Glomerular endothelial cell (primary cell): ENCODE measurements at places on chromosomes 6 and 20. TPM values are rescaled to one million over a fixed set of nuclear protein-coding genes. Genes with fewer than 3 reads are reported as not detected.

ENPP1 gene
- total RNA-seq, result 0.53 and 1.2 TPM in 2 replicates

PACSIN1 gene
- not detected in 2 replicates for total RNA-seq

- DNase-seq, result no peak
Measured at GRCh38 chr6:52641826-52642225, 29.1 kb upstream of the TMEM14A start.

DNA sequence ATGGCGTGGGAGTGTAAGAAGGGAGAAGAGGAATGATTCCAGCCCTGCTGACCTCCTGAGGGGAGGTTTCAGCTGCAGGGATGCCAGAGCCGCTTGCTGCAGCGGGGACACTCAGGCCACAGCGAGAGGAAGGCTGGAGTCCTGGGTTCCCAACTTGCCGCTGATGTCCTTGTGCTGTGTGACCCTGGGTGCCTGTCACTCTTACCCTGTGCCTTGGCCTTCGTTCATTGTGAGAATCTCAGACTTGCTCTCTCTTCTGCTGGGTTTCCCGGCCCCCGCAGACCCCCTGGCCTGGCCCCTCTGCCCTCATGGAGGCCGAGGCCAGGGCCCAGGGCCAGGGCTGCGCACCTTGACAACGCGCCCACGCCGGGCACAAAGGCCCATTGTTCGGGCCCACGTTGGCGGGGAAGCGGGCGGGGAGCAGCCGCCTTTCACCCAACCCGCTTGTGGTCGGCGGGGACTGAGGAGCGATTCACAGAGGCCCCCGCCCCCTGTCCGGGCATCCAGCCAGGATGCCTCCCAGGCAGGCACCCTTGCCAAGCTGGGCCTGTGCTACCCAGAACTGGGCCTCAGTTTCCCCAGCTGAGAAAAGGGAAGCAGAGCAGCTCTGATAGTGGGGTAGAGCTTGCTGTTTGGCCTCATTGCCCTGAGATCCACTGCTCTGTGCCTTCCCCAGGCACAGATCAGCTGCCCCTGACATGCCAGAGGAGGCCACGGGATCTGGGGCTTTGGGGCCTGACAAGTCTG, 52.4 kb downstream of the CEBPB start:
- DNase-seq, result no peak

DNA sequence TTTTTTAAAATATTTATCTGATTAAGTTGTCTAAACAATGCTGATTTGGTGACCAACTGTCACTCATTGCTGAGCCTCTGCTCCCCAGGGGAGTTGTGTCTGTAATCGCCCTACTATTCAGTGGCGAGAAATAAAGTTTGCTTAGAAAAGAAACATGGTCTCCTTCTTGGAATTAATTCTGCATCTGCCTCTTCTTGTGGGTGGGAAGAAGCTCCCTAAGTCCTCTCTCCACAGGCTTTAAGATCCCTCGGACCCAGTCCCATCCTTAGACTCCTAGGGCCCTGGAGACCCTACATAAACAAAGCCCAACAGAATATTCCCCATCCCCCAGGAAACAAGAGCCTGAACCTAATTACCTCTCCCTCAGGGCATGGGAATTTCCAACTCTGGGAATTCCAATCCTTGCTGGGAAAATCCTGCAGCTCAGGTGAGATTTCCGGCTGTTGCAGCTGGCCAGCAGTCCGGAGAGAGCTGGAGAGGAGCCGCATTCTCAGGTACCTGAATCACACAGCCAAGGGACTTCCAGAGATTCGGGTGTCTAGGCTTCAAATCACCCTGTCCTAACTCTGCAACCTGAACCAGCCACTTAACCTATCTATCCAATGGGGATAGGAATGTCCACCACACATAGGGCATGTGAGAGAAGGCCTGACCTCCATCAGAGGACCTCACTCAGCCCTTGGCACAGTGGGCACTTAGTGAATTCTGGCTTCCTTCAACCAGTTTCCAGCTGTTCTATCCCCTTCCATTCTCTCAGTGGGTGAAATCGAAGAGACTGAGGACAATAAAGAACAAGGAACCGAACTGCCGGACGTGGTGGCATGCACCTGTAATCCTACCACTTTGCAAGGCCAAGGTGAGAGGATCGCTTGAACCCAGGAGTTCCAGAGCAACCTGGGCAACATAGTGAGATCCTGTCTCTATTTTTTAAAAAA, 3.1 kb downstream of the TNF start:
- DNase-seq, result no peak

DNA sequence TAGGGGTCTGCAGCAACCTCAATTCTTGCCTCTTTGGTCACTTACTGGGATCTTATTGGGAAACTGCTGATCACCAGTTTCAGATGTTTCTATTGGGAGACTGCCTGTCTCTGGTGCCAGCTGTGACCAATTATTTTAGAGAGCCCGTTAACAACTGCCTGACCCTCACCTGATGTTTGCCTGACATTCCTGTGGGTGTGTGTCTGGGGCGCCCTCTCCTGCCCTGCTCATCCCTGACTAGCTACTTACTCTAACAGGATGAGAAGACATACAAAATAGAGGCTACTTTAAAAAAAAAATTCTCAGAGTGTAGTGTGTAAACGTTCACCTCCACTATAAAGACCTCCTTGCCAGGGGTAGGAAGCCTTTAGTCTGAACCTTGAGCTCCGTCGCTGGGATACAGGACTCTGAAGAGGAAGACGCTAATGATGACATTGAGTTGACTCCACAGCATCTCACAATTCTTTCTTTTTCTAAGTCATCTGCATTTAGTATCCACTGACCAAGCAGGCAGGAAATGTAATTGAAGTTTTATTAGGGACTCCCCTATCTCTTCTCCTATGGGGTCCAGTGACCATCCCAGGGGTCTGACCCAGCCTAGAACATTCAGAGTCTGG, 54.6 kb upstream of the DDR1 start:
- DNase-seq, result no peak

MAFB gene
- total RNA-seq, result 2.3 and 3.0 TPM in 2 replicates

DNA sequence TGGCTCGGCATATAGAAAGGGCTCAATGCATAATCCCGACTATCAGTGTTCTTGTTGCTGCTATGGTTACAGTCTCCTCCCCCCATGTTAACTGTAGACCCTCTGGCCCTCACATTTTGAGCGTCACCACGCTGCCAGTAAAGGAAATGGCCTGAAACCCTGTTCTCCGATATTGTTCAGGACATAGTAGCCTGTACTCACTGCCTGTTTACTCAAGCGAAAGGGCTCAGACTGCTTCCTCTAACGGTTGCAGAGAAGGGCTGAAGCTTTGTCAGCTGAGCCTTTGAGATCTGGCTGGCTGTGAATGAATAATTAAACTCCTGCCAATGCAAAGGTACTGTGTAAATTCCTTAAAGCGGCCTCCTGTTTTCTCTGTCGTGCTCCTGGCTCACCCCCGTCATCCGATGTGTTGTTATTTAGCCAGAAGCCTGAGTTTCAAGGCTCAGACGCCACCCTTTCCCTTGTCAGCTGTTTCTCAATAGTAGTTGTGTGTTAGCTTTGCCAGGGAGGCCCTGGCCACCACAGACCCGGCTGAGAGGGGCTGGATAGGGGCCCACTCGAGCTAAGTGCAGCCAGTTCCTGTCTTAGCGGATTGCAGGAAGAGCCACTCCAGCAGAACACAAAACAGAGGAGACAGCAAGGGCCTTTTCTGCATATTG, 31.2 kb upstream of the RALGAPA2 start:
- DNase-seq, result no peak

DNA sequence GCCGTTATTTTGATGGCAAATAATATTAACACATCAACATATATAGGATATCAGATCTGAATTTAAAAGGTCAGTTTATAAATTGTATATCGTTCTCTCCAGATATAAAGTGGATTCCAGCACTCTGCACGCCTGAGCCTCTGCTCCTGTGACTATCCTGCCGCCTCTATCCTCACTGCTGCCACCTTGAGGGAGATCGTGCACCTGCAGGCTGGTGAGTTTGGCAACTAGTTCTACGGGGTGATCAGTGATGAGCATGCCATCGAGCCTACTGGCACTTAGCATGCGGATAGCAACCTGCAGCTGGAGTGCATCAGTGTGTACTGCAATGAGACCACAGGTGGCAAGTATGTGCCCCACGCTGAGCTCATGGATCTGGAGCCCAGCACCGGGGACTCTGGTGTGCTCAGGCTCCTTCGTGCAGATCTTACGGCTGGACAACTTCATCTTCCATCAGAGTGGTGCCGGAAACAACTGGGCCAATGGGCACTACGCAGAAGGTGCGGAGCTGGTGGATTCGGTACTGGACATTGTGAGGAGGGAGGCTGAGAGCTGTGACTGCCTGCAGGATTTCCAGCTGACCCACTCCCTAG, 84.9 kb downstream of the FBXO5 start:
- DNase-seq, result peak; percentile 10

TUBB1 gene
- total RNA-seq, result not detected in 2 replicates

GRCh38 chr6:12293235-12293930, 3.2 kb downstream of the EDN1 start:
- no peak for DNase-seq

DNA sequence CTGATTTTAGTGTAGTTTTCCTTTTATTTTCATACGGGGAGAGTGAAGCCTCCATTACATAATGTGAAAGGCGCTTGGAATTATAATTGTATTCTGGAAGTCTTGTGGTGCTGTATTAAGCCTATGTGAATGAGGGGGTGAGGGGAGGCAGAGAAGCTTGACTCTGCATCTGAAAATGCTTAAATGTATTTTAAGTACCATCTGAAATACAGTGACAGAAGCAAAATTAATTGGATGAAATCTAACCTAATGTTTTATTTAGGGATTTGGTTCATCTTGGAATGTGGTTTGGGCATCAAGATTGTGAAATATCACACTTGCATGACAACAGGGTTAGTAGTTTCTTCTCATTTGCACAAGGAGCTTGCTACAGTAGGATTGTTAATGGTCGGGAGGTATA, 41.2 kb downstream of the TMEM200A start:
- DNase-seq, result no peak

DNA sequence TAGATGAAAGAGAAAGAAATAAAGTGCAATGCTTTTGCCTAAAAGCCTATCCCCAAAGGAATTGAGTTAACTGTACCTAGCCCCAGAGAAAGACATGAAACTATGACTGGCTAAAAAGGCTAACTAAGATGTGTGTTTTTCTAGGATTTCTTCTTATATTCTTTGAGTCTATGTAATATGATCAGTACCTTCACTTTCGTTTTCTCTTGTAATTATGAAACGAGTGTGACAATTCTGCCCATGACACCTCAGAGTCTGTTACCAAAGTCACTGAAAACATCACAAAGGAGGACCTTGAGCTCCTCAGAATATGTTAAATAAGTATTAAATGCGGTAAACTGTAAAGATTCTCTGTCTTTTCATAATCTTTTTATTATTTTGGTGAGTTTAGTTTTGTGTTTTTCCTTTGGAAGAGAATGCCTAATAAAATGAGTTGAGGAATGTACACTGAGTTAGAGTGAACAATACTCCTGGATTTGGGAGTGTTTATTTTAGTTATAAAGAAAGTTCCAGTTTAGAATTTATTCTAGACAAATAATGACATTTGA, 141.3 kb downstream of the FUT9 start:
- DNase-seq, result no peak

DNA sequence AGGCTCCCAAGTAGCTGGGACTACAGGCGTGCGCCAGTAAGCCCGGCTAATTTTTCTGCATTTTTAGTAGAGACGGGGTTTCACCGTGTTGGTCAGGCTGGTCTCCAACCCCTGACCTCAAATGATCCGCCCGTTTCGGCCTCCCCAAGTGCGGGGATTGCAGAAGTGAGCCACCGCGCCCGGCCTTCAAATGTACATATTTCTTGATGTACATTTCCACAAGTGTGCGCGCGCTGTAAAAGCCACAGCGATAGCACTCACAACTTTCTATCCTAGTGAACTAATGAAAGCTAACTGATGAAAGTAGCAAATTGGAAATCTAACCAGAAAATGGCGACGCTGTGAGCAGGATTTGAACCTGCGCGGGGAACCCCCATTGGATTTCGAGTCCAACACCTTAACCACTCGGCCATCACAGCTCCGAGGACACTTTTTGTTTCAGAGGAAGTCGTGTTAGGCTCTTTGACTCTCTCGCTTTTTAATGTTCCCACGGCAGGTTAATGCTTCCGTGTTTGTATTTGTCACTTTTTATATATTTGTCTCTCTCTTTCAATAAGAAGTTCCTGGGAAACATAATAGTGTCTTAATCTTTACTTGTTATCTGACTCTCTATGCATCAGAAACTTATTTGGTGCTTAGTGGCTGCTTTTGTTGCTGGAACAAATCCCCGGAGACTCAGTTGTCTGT, 199.4 kb upstream of the ZNF184 start:
- no peak for DNase-seq

- DNase-seq, result no peak
Measured at GRCh38 chr6:135901774-135902524, 50.4 kb downstream of the PDE7B start.

CCM2L gene
- total RNA-seq, result 12.3 and 29.1 TPM in 2 replicates

DNA sequence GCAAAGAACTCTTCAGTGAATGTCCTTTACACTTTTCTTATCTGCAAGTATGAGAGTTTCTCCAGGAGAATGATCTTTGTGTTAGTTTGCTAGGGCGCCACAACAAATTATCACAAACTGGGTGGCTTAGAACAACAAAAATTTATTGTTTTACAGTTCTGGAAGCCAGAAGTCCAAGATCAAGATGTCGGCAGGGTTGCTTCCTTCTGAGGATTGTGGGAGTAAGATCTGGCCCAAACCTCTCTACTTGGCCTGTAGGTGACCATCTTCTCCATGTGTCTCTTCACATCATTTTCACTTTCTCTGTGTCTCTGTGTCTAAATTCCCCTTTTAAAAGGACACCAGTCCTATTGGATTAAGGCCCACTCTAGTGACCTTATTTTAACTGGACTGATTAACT, 103.0 kb downstream of the ADTRP start:
- DNase-seq, result no peak

GRCh38 chr6:4672772-4673171, 103.4 kb upstream of the CDYL start:
- no peak for DNase-seq

DNA sequence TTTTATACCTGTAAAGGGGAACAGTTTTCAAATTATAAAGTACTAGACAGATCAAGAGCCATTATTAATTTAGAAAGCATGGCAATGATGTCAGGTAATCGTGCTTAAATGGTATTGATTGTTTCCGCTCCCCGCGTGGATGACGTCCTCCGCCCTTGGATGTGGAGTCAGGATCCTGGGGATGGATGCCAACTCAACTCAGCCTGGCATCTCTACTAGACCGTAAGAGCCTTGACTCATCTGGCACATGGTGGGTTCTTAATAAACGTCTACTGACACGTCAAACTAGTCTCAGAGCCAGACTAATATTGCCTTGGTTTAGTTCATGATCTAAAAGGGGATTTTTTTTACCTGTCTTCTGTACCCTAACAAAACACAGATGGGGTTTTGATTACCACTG, 80.2 kb downstream of the LRFN2 start:
- DNase-seq, result no peak

- DNase-seq, result no peak
Measured at GRCh38 chr6:119858901-119859300, 509.3 kb upstream of the MAN1A1 start.

- DNase-seq, result no peak
Measured at GRCh38 chr6:56936466-56936865, 18.4 kb upstream of the BEND6 start.

DNA sequence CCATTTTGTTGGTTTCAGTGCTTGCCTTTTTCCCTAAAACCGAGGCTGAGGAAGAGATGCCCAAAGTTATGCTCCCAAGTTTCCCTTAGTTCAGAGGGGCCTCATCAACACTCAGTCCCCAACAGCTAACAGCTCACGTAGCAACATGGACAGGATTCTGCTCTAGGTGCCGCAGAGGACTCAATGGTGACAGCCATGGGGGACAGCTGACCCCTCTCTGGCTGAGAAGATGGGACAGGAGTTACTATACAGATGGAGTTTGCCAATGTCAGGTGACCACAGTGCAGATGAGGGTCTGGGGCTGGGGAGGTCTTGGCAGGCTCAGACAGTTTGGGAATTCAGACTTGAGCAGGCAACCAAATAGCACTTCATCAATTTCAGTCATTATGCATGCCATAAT, 67.3 kb downstream of the NPEPL1 start:
- DNase-seq, result no peak

- DNase-seq, result no peak
Measured at GRCh38 chr20:45174434-45175364, at the start of gene PI3. PI3 (plus strand) TSS chr20:45174902; CDS start chr20:45174923, 21 bp downstream.
